ENCODE measurements at places on chromosomes 7 and 10.
A peak's percentile ranks its signal among the peaks of the same experiment; 100 is the strongest.

DNA sequence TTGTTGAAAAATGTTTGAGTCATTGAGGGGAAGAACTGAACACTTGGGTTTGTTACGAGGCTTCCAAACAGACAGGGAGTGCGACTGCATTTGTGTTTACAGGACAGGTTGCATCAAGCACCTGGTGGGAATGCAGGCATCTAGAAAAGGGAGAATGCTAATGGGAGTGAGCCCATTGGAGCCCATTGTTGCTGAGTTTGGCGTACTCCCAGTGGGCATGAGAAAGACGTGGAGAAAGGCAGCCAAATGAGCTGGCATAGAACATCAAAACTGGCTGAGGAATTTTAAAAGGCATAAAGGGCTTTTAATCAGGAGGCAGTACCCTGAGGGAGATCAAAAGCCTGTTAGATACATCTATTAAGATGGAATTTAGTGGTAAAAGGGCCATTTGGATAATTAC lies 171.6 kb upstream of the NPSR1 start:
- H3K4me1 ChIP-seq: no peaks in the 10 kb centered on the region
- no peaks in the 10 kb centered on the region for H3K27me3 ChIP-seq
- H3K27ac ChIP-seq: no peak overlapping the region
- DNase-seq: no peak
- no peak overlapping the region for H3K4me3 ChIP-seq

- peak; percentile 91 for DNase-seq
- H3K36me3 ChIP-seq: no peaks in the 10 kb centered on the region
- H3K4me3 ChIP-seq: peak overlapping the region; percentile 86
- peak overlapping the region; percentile 50 for H3K27ac ChIP-seq
Observed at GRCh38 chr7:55255496-55256445, 109.4 kb upstream of the LANCL2 start.

- no peak overlapping the region for H3K4me3 ChIP-seq
- no peaks in the 10 kb centered on the region for H3K4me1 ChIP-seq
- no peaks in the 10 kb centered on the region for H3K27me3 ChIP-seq
Observed at GRCh38 chr7:143728333-143728862, 29.1 kb downstream of the CTAGE6 start.

GRCh38 chr7:158055726-158056510 lies 531.7 kb downstream of the PTPRN2 start:
- H3K27me3 ChIP-seq: no peaks in the 10 kb centered on the region
- no peak overlapping the region for H3K27ac ChIP-seq
- H3K36me3 ChIP-seq: no peaks in the 10 kb centered on the region
- H3K4me3 ChIP-seq: no peak overlapping the region
- H3K4me1 ChIP-seq: no peaks in the 10 kb centered on the region

DNA sequence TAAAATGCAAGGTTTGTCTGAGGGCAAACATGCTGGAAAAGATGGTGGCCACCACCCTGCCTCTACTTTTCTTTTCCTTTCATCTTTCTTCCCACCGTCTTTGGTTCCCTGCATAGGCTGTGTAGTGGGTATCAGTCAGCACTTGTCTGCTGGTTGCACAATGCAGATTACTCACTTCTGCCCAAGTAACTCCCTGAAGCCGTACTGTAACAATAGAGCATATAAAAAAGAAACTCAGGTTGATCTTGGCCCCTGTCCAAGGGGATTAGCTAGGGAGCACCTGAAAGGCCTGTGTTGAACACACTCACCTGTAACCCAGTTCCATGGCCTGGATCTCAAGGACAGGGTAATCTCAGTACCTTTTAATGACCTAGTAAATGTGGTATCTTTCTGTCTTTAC lies 533.0 kb upstream of the GALNT17 start:
- no peaks in the 10 kb centered on the region for H3K36me3 ChIP-seq
- H3K4me1 ChIP-seq: peaks cover 12% of the 10 kb centered on the region
- no peak overlapping the region for H3K4me3 ChIP-seq
- peaks cover 31% of the 10 kb centered on the region for H3K27me3 ChIP-seq
- peak overlapping the region; percentile 58 for H3K27ac ChIP-seq

DNA sequence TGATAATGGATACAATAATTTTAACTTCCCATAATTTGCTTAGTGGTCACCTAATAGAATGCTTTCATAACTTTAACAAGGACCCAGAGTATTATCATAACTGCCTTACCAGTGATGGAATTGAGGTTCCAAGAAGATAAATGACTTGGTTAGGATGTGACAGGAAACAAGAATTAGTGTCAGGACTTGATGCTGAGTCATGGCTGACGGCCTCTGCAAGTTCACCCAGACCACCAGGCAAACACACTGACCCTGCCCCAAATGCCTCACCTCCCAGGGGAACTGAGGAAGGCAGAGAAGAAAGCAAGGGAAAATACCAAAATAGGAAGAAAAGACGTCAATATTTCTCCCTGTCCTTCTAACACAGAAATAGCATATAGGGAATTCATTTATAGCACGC lies 636.3 kb downstream of the PARD3 start:
- no peak overlapping the region for H3K4me3 ChIP-seq
- DNase-seq: no peak
- peaks cover 9% of the 10 kb centered on the region for H3K4me1 ChIP-seq
- H3K36me3 ChIP-seq: no peaks in the 10 kb centered on the region
- H3K27me3 ChIP-seq: no peaks in the 10 kb centered on the region
- H3K27ac ChIP-seq: no peak overlapping the region

DNA sequence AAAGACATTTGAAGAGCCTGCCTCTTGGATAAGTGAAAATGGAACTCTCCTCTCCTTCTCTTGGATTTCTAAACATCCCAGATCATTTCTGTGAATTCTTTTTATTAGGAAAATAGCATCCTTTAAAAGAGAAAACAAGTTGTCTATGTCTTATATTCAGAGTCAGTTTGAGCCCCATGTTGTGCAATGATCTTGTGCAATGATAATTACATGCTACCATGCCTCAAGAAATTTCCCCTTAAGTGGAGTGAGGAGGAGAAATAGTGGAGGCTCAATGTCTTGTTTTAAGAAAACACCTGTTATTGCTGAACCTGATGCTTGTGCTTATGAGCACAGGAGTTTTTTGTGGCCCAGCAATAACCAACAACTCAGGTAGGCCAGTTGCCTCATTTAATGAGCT lies 103.6 kb downstream of the NPSR1 start:
- H3K27ac ChIP-seq: no peak overlapping the region
- no peaks in the 10 kb centered on the region for H3K27me3 ChIP-seq
- no peak for DNase-seq
- no peak overlapping the region for H3K4me3 ChIP-seq
- H3K4me1 ChIP-seq: no peaks in the 10 kb centered on the region
- no peaks in the 10 kb centered on the region for H3K36me3 ChIP-seq

DNA sequence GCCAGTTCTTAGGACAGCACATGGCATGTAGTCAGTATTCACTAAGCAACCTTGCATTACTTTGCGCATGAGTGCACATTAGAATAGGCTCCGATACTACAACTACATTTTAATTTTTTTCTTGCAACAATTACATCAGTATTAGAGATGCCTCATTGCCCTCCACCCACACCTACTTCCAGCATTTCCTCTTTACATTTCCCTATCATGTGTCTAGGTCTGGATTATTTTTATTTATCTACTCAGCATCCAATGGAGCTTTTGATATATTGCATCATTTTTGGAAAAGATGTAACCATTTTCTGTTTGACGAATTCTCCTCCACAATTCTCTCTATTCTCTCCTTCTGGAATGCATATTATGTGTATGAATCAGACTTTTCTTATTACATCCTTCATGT lies 258.2 kb upstream of the GLI3 start:
- H3K4me1 ChIP-seq: peaks cover 9% of the 10 kb centered on the region
- H3K36me3 ChIP-seq: no peaks in the 10 kb centered on the region
- H3K27ac ChIP-seq: no peak overlapping the region
- peaks cover 19% of the 10 kb centered on the region for H3K27me3 ChIP-seq
- DNase-seq: no peak

DNA sequence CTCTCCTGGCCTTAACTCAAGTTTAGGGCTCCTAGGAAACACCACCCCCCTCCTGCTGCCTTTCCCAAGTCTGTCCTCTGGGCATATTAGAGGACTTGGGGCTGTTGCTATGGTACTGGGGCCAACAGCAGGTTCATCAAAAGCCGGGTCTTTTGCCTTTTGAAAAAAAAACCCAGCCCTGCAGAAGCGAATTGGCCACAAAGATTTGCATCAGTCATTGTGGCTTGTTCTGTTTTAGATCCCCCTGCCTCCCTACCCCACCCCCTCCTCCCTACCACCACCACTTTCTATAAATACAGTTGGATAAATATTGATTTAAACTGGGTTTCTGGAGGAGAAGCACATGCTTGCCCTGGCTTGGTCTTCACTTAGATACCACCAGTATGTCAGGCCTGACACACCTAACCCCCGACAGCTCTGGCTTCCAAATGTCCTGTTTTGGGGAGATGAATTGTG lies 7.0 kb downstream of the MXI1 start:
- DNase-seq: no peak
- no peak overlapping the region for H3K27ac ChIP-seq
- no peaks in the 10 kb centered on the region for H3K27me3 ChIP-seq
- H3K4me1 ChIP-seq: peaks cover 25% of the 10 kb centered on the region

- H3K36me3 ChIP-seq: no peaks in the 10 kb centered on the region
- peaks cover 27% of the 10 kb centered on the region for H3K4me1 ChIP-seq
- peak overlapping the region; percentile 85 for H3K27ac ChIP-seq
- H3K27me3 ChIP-seq: no peaks in the 10 kb centered on the region
- no peak overlapping the region for H3K4me3 ChIP-seq
Observed at GRCh38 chr10:73967022-73967429, 30.9 kb upstream of the VCL start.

DNA sequence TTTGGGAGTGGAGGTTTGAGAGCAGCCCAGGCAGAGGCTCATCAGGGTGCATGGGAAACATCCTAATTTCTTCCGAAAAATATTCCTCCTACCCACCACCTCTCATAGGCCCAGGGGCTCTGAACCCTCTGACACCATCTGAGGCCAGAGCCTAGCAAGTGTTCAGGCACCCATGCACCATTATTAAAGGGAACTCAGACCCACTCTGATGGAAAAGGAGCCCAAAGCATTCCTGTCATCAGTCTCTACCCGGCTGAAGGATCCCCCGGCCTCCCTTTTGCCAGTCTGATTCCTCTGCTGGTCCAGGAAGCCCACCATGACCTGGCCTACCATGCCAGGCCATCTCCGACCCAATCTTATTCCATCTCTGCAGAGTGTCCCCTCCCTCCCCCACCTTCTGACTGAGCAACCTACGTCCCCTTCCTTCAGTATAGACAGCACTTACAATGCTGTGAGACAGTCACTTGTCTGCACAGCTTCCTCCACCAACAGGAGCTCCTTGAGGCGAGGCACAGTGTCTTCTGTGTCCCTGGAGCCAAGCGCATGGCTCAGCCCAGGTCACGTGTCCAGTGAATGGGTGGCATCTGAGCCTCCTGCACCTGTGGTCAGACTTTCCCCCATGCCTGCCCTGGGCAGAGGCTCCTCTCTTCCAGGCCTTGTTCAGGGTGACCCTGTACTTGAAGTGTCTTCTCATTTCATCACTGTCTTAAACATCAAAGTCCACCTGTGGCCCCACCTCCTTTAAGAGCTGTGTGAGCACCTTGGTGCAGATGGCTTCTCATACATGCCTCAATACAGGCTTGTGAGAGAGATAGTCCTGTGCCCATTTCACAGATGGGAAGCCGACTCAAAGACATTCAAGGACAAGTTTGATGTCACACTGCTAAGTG lies 889 bp upstream of the GPR15LG start:
- H3K4me3 ChIP-seq: no peak overlapping the region
- no peaks in the 10 kb centered on the region for H3K27me3 ChIP-seq
- peak overlapping the region; percentile 20 for H3K27ac ChIP-seq
- no peak for DNase-seq
